ENCODE measurements at places on chromosomes 6 and 20.

DNA sequence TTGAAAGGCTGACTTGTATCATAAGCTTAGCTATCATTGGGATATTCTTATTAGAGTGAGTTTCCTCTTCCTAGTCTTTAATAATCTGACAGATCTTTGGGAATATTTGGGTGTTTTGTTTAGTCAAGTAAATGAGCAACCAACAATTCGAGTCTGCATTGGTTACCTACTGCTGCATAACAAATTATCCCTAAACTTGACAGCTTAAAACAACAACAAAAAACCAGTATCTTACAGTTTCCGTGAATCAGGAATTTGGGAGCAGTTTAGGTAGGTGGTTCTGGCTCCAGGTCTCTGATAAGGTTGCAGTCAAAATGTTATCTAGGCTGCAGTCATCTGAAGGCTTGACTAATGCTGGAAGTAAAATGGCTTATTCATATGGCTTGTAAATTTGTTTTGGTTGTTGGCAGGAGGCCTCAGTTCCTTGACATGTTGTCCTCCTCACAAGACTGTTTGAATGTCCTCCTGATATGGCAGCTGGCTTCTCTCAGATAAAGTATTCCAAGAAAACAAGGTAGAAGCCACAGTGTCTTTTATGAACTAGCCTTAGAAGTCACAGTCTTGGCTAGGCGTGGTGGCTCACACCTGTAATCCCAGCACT is 7.2 kb downstream of the GTF3C6 start:
- DNase-seq: no peak

DNA sequence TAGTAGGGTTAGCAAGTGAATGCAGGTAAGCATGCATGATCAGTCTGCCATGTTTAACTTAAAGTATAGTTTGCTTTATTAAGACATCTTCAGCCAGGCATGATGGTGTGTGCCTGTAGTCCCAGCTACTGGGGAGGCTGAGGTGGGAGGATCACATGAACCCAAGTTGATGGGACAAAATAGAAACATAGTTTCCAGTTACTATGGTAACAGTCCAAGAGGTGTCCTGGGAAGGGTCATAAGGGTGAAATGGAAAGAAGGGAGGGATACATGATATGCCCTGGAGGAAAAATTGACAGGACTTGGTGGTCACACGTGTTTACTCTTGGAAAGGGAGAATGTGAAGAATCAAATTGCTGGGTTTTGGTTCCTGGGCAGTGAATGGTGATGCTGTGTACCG is 139.6 kb downstream of the SULF2 start:
- no peak for DNase-seq

DNA sequence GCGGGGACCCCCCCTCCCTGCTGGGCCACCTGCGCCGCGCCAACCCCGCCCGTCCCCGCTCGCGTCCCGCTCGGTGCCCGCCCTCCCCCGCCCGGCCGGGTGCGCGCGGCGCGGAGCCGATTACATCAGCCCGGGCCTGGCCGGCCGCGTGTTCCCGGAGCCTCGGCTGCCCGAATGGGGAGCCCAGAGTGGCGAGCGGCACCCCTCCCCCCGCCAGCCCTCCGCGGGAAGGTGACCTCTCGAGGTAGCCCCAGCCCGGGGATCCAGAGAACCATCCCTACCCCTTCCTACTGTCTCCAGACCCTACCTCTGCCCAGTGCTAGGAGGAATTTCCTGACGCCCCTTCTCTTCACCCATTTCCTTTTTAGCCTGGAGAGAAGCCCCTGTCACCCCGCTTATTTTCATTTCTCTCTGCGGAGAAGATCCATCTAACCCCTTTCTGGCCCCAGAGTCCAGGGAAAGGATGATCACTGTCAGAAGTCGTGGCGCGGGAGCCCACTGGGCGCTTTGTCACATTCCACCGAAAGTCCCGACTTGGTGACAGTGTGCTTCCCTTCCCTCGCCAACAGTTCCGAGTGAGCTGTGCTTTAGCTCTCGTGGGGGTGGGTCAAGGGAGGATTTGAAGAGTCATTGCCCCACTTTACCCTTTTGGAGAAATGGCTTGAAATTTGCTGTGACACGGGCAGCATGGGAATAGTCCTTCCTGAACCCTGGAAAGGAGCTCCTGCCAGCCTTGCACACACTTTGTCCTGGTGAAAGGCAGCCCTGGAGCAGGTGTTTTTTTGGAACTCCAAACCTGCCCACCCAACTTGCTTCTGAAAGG is 2.1 kb downstream of the VEGFA start:
- peak; percentile 69 for DNase-seq

DNA sequence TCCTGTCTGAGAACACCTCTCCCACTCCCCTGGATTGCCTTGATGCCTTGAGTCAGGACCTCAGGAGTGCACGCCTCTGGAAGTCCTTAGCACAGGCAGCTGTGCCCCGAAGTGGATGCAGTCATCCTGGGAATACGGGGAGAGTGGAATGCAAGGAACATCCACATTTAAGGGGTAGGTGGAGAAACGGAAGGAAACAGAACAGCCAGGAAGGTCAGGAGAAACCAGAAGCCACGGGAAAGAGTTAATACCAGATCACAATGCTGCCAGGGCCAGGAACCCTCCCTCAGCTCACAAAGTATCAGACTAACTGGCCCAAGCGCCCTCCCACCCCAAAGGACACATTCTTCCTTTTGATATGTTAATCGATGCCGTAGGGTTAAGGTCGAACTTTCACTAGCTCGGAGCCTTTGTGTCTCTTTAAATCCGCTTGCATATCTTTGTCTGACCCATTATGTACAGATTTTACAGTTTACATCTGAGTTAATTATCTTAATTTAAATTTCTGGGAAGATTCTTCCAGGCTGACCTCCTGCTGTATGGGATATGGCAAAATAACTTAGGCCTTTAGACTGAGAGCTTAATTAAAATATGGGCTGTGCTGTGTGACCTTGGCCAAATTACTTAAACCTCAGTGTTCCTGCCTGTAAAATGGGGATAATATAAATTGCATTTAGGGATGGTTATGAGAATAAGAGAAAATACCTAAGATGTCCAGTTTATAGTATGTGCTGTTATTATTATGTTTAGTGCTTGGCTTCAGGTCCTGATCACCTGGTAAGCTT is 24.0 kb upstream of the CCND3 start:
- no peak for DNase-seq

DNA sequence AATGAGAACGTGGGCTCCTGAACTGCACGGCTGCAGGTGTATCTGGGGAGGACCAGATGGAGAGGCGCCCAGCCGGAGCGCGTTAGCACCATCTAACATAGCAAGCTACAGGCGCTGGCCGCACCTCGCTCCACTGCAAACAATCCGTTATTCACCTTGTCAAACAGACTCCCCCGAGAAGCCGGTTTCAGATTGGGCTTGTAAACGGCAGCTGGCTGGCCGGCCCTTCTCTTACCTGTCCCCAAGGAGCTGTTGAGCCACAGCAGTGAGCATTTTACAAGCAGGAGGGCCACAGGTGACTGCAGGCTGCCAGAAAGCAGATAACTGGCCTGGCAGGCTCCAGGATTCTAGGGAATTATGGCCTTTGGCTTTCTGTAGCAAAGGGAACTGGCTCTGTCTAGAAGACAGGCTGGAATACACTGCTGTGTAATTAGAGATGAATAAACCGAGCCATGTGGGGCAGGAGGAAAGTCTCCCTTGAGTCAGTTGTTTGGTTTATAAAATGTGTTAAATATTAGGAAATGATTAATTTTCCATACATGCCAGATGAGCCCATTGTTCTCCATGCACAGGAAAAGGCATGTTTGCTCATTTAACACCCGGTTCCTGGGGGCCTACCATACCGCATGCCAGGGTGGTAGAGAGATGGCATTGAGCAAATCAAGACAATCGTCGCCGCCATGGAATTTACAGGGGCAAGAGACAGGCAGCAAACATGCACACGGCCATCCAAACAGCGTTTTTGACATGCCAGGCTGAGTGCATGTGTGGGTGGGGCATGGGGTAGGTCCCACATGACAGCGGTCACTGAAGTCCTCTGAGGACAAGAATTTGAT is 159.3 kb downstream of the NFATC2 start:
- no peak for DNase-seq

GRCh38 chr6:137652961-137653705 is 158.9 kb upstream of the OLIG3 start:
- DNase-seq: no peak

GRCh38 chr20:7420345-7420744 is 519.9 kb downstream of the HAO1 start:
- DNase-seq: no peak
